ENCODE measurements at places on chromosomes 5 and 9.

DNA sequence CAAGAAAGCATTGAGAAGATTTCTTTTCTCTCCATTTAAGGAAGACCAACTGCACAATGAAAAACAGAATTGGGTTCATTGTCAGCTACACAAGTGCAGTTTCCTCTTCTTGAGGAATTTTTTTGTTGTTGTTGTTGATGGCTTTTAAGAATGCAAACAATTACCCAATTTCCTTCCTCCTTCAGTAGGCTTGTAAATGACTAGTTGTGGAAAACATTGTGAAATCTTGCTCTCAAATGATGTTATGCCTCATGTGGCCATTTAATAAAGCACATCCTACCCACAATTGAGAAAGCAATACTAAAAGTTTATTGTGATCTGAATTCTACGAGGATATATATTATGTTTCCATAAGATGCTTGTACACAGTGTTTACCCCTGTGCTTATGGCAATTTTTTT lies 171.6 kb downstream of the FAM174A start:
- H3K4me3 ChIP-seq = no peak overlapping the region
- H3K4me1 ChIP-seq = no peaks in the 10 kb centered on the region
- no peak overlapping the region for H3K27ac ChIP-seq
- peak; percentile 58 for DNase-seq
- no peaks in the 10 kb centered on the region for H3K27me3 ChIP-seq

DNA sequence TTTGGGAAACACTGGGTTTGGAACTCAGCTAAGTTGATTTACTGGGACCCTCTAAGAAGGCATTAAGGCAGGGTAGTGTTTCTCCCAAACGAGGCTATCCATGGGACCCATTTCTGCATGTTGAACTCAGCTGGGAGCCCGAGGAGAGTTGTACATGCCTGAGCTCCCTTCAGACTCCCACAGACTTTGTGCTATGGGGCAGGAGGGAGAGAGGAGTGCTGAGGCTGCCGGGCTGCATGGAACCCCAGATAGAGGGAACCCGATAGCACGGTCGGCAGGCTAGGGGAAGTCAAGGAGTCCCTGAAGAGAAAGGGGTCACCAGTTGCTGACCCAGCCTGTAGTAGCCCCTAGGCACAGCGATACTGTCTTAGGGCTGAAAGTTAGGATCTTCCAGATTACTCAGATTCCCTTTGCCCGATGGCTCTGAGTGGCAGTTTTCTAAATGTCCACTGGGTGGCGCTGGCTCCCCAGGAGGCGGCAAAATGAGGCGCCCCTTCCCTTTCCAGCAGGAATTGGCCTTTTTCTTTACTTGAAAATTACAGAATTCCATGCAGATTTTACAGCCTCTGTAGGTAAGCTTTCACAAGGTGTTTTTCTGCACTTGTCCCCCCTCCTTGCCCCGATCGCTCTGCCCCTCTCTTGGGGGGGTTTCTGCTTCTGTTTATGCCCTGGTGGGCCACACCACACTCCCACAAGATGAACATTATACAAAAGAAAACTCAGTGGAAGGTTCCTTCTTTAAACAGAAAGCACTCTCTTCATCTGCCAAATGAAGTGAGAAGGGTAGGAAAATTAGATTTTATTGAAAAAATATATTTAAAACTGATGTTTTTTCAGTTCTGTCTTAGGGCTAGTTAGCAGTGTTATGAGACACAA lies 17.8 kb downstream of the NANS start:
- no peaks in the 10 kb centered on the region for H3K4me1 ChIP-seq
- H3K27me3 ChIP-seq = no peaks in the 10 kb centered on the region
- peak overlapping the region; percentile 61 for H3K27ac ChIP-seq
- no peak overlapping the region for H3K4me3 ChIP-seq
- DNase-seq = peak; percentile 64

- H3K4me1 ChIP-seq = peaks cover 31% of the 10 kb centered on the region
- peak overlapping the region; percentile 67 for H3K27ac ChIP-seq
- DNase-seq = no peak
- no peaks in the 10 kb centered on the region for H3K27me3 ChIP-seq
- H3K36me3 ChIP-seq = no peaks in the 10 kb centered on the region
These were observed 14.5 kb upstream of the ERGIC1 start for GRCh38 chr5:172819569-172819968.

DNA sequence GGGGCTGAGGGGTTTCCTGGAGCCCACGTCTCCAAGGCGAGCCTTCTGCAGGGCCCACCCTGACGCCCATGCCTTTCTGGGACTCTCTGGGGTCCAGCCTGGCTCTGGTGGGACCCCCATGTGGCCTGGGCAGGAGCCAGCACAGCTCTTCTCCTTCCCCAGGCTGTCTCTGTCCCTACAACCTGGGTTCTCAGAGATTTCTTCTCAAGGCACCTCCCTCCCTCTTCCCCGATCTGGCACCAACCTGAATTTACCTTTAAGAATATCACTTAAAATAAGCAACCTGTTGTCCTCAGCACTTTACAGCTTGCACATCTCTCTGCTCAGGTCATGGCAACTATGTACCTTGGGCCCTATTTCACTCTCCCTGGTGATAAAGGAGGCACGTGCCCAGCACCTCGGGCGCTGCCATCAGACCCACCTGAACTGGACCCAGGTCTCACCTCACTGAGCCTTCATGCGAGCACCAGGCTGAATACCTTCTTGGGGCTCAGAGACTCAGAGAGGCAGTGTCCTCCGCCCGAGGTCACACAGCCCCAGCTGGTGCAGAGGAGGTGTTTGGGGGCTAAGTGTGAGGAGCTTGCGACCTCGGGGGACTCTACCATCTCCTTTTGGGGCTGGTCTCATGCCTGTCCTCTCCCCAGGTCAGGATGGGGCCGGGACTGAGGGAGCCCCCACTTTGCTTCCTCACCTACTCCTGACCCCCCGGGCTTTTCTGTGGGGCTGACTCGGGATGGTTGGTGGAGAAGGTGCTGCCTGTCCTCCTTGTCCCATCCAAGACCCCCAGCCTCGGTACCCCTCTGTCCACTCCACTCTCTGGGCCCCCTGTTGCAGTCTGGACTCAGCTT lies 217.7 kb downstream of the C9orf50 start:
- no peaks in the 10 kb centered on the region for H3K27me3 ChIP-seq
- no peaks in the 10 kb centered on the region for H3K36me3 ChIP-seq
- no peak overlapping the region for H3K27ac ChIP-seq
- no peak overlapping the region for H3K4me3 ChIP-seq
- no peak for DNase-seq
- peaks cover 6% of the 10 kb centered on the region for H3K4me1 ChIP-seq

- H3K36me3 ChIP-seq = no peaks in the 10 kb centered on the region
- DNase-seq = no peak
- H3K27ac ChIP-seq = no peak overlapping the region
- H3K4me3 ChIP-seq = no peak overlapping the region
- H3K4me1 ChIP-seq = peaks cover 8% of the 10 kb centered on the region
These were observed 188.7 kb downstream of the LURAP1L start for GRCh38 chr9:12963537-12963936.

DNA sequence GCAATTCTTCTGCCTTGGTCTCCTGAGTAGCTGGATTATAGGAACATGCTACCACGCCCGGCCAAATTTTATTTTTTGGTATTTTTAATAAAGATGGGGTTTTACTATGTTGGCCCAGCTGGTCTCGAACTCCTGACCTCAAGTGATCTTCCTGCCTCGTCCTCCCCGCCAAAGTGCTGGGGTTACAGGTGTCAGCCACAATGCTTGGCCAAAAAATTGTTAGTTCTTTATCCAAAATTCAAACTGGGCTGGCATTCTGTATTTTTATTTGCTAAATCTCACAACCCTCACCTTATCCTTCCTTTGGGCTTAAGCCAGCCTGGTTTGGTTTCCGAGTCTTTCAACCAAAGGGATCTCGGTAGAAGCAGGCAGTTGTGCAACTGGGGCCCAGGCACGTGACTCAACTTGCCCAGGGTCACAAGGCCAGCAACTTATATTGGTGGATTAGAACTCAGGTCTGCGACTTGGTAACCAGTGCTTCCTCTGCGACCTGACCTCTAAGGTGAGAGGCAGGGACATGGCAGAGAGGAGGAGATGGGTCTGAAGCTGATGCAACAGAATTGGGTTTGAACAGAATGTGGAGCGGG lies 26.5 kb upstream of the BOD1 start:
- peak; percentile 33 for DNase-seq
- H3K36me3 ChIP-seq = no peaks in the 10 kb centered on the region
- no peaks in the 10 kb centered on the region for H3K27me3 ChIP-seq

DNA sequence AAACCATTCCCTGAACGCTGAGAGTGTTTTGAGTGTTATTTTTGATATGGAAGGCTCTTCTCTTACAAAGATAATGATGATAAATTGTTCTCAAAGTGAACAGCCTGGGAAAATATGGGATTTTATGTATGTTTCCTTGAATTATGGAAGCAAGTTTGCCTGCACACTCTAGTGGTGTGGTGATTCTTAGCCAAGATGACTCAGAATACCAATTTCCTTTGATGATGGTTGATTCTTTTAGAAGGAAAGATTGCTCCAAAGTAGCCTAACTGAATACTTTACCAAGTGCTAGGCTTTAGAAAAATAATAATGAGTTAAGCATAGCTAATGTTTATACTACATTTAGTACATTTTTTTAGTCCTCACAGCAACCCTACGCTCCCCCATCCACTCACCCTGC lies 243.4 kb downstream of the EBF1 start:
- peaks cover 47% of the 10 kb centered on the region for H3K27me3 ChIP-seq
- DNase-seq = no peak
- peaks cover 5% of the 10 kb centered on the region for H3K4me1 ChIP-seq
- no peaks in the 10 kb centered on the region for H3K36me3 ChIP-seq

- H3K27me3 ChIP-seq = peaks cover 15% of the 10 kb centered on the region
- H3K27ac ChIP-seq = no peak overlapping the region
- no peaks in the 10 kb centered on the region for H3K36me3 ChIP-seq
These were observed 29.9 kb upstream of the OBP2B start for GRCh38 chr9:133238851-133239532.

- H3K4me3 ChIP-seq = no peak overlapping the region
- no peaks in the 10 kb centered on the region for H3K36me3 ChIP-seq
- H3K27me3 ChIP-seq = no peaks in the 10 kb centered on the region
- peaks cover 5% of the 10 kb centered on the region for H3K4me1 ChIP-seq
These were observed 35.6 kb downstream of the TTC39B start for GRCh38 chr9:15271403-15271802.

- peak overlapping the region; percentile 89 for H3K27ac ChIP-seq
- DNase-seq = no peak
- H3K36me3 ChIP-seq = no peaks in the 10 kb centered on the region
- no peaks in the 10 kb centered on the region for H3K27me3 ChIP-seq
These were observed 942 bp downstream of the PHF2 start for GRCh38 chr9:93577078-93577974.

DNA sequence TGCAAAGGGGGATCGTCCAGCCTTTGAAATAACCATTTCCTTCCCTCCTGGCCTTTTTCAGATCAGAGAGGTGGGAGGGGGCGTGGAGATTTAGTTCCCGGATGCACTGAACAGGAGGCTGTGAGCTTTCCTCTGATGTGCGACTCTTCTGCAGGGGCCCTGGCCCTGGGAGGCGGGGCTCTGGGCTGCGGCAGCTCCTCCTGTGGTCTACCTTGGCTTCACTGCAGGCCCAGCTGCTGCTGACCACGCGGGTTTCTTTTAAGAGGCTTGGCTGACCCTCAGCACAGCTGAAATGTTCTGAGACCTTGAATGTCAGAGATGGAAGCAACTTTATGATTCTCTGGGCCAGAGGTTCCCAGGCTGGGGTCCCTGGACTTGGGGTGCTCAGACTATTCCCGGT lies 27.0 kb upstream of the COL15A1 start:
- H3K27ac ChIP-seq = no peak overlapping the region
- H3K4me1 ChIP-seq = no peaks in the 10 kb centered on the region
- no peaks in the 10 kb centered on the region for H3K36me3 ChIP-seq
- no peak for DNase-seq
- peaks cover 13% of the 10 kb centered on the region for H3K27me3 ChIP-seq

DNA sequence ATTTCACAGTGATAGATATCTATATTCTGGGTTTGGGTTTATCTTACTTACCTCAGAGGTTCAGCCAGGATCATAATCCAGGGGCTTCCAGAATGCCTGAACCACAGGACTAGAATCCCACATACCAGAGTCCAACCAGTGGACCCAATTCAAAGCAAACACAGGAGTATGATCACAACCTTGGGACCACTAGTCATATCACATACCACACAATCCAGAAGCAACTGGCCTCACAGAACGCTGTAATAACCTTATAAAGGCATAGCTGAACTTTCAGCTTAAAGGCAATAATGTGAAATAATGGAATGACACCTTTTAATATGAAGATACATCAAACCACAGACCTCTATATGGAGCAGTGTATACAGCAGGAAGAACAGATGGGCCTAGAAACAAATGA lies 25.3 kb downstream of the RAPGEF6 start:
- H3K36me3 ChIP-seq = no peaks in the 10 kb centered on the region
- no peaks in the 10 kb centered on the region for H3K27me3 ChIP-seq
- no peak overlapping the region for H3K4me3 ChIP-seq
- DNase-seq = no peak

GRCh38 chr9:79776581-79776980 lies 204.8 kb downstream of the TLE4 start:
- H3K4me3 ChIP-seq = no peak overlapping the region
- no peaks in the 10 kb centered on the region for H3K36me3 ChIP-seq
- no peak overlapping the region for H3K27ac ChIP-seq
- no peaks in the 10 kb centered on the region for H3K27me3 ChIP-seq

GRCh38 chr5:146098047-146098446 lies 7.3 kb downstream of the PLAC8L1 start:
- no peak overlapping the region for H3K4me3 ChIP-seq
- no peaks in the 10 kb centered on the region for H3K4me1 ChIP-seq
- no peak for DNase-seq
- no peak overlapping the region for H3K27ac ChIP-seq
- H3K36me3 ChIP-seq = peaks cover 7% of the 10 kb centered on the region

All from MCF 10A (cell line).